NCI-H1694 (cell line): ENCODE measurements at places on chromosomes 3 and 15.

GRCh38 chr3:171245796-171246765 lies 214.1 kb downstream of the TNIK start:
- DNase-seq: no peak

- no peak for DNase-seq
Measured at GRCh38 chr3:61157414-61157813, 93.8 kb downstream of the FHIT start.

- DNase-seq: no peak
Measured at GRCh38 chr3:107994181-107994580, 96.7 kb downstream of the CD47 start.

GRCh38 chr15:100430411-100430810 lies 88.6 kb upstream of the ADAMTS17 start:
- no peak for DNase-seq

GRCh38 chr15:87722941-87723691 lies 533.4 kb downstream of the NTRK3 start:
- no peak for DNase-seq

GRCh38 chr3:78494851-78495250 lies 1272.9 kb downstream of the ROBO1 start:
- DNase-seq: peak; percentile 57

- no peak for DNase-seq
Measured at GRCh38 chr3:74537164-74537563, 77.3 kb downstream of the CNTN3 start.

DNA sequence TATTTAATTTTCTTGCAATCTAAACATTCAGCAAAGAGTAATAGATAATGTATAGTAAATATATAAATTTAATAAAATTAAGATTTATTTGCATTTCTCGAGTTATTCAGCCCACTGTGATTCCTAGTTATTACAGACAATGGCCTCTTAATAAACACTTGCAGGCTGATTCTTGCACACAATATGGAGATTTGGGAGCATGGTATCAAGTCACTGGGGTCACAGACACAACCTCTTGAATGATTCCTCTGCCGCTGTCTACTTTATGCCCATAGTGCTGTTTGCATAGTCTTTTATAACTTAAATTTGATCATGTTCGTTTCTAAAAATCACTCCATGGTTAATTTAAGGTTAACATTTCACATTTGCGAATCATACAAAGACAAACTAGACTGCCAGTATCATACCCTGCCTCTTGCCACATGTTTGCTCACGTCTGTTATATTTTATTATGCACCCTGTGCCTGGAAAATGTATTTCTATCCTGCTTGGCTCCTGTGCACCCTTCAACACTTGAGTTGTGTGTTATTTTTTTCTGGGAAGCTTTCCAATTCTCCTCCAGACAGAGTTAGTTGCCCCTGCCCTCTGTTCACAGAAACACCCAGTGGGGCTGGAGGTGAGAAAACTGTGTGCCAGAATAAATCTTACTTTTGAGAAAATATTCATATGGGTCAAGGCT lies 206.3 kb upstream of the ROBO1 start:
- no peak for DNase-seq

- no peak for DNase-seq
Measured at GRCh38 chr3:16877911-16878310, 6.8 kb upstream of the PLCL2 start.

GRCh38 chr3:27699067-27699466 lies 23.1 kb downstream of the EOMES start:
- no peak for DNase-seq
